ENCODE measurements at places on chromosomes 2 and 18.

DNA sequence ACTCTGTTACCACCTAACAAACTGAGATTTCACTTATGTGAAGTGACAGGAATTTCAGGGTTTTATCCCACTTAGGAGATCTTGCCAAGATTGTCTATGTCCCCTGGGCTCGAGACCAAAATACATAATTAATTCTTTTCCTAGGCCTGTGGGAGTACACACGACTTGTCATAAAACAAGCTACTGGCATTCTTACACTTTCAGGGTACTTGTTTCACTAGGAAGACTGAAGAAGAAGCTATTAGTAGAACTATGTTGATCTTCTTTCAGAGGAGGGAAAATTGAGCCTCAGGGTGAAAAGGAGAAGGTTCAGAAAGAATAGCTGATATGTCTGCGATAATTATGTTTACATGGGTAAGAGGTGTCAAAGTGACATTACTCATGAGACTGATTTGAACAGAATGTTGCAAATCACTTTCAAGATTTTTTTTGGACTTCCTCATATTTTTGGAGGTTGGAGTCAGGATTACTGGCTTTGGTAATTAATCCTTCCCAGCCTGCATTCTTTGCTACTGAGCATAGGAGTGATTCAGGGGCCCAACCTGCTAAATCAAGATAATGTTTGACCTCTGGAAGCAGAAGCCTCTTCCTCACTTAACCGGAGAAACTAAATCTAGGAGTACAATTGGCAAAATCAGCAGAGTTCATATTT is 240.0 kb upstream of the NT5C1B start:
- DNase-seq, result no peak

DNA sequence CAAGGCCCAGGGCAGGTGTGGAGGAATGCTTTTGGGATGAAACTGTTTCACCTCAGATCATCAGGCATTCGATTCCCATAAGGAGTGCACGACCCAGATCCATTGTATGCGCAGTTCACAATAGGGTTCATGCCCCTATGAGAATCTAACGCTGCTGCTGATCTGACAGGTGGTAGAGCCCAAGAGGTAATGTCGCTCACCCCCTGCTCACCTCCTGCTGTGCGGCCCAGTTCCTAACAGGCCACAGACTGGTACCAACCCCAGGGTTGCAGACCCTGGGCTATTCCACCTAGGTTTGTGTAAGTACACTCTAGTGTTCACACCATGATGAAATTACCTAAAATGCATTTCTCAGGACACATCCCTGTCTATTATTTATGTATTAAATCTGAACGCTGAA is 72.5 kb downstream of the COPS8 start:
- DNase-seq, result no peak

GRCh38 chr18:43113220-43113895 is 2.1 kb downstream of the RIT2 start:
- DNase-seq, result no peak

GRCh38 chr2:27071990-27072830 is 756 bp upstream of the OST4 start:
- peak; percentile 24 for DNase-seq

DNA sequence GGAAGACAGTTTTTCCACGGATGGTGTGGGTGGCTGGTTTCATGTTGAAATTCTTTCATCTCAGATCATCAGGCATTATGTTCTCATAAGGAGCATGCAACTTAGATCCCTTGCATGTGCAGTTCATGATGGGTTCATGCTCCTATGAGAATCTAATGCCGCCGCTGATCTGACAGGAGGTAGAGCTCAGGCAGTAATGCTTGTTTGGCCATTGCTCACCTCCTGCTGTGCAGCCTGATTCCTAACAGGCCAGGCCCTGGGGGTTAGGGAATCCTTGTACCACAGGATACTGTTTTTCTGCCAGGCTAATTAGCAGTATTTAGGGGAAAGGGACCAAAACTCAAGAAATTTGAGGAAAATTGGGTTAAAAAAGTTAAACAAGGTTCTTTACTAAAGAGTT is 5.3 kb upstream of the LHCGR start:
- no peak for DNase-seq

GRCh38 chr2:240128608-240129145 is 7.4 kb downstream of the COPS9 start:
- DNase-seq, result no peak

Data from suppressor macrophage (primary cell).